Renal cortex interstitium (tissue), 15 donors: ENCODE measurements at places on chromosomes 3 and 15. TPM values are rescaled to one million over a fixed set of nuclear protein-coding genes. Genes with fewer than 3 reads are reported as not detected.

GRCh38 chr3:88150371-88150770 lies 612 bp downstream of the C3orf38 start:
- no peak for DNase-seq

- DNase-seq = no peak
Observed at GRCh38 chr3:171815973-171816595, 5.8 kb upstream of the PLD1 start.

- DNase-seq = no peak
Observed at GRCh38 chr3:171522651-171523050, 62.4 kb upstream of the TNIK start.

- DNase-seq = no peak
Observed at GRCh38 chr3:73572368-73572767, 52.4 kb downstream of the PDZRN3 start.

GRCh38 chr3:149589332-149589731 lies 68.5 kb downstream of the WWTR1 start:
- DNase-seq = no peak

DNA sequence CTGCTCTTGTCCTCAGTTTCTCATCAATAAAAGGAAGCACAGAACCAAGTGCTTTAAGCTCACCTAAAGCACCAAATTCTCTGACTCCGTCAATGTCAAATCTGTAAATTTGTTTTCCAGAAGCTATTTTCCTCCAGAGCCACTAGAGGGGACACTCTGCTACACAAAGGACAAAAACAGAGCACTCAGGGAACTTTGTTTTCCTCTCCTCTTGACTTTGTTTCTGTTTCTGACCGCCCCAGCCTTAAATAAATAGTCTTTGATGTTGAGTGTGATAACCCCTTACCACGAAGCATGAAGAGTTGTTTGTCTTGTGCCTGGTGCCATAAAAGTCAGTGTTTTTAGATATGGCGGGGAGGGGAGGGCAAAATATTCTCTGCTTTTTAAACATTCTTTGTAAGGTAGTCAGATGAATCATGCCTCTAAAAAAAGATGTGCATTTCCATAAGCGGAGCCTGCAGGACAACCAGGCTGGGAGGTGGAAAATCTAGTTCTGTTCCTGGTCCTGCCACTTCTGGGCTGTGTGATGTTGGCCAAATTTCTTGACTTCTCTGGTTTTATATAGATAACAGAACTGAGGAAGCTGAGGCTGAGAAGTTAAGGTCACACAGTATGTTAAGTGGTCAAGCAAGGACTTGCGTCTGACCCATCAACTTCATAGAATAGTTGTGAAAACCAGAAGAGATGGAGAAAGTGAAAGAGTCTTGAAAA lies 7.3 kb upstream of the ZBTB38 start:
- peak; percentile 49 for DNase-seq

GRCh38 chr3:55518451-55518850 lies 31.3 kb upstream of the WNT5A start:
- no peak for DNase-seq

GRCh38 chr3:194135806-194136518 lies at the start of gene HES1:
HES1 (plus strand) TSS chr3:194136148; CDS start chr3:194136381, 233 bp downstream.
- peak; percentile 93 for DNase-seq

GRCh38 chr3:141275511-141275910 lies 43.9 kb downstream of the PXYLP1 start:
- no peak for DNase-seq

Gene CASR
- polyA plus RNA-seq = 22.8 TPM

Gene CHST14
- 41.1 TPM for polyA plus RNA-seq

Gene PGBD4
- polyA plus RNA-seq = 1.8 TPM

Gene TMOD2
- polyA plus RNA-seq = 4.6 TPM
